ENCODE measurements at places on chromosomes 1 and 21. TPM values are rescaled to one million over a fixed set of nuclear protein-coding genes. Genes with fewer than 3 reads are reported as not detected.

CLCNKB gene
- total RNA-seq = under 0.01 TPM

OR2G6 gene
- total RNA-seq = not detected

ELAVL4 gene
- not detected for total RNA-seq

TTC22 gene
- total RNA-seq = not detected

CELA2A gene
- 0.28 TPM for total RNA-seq

VWA5B1 gene
- total RNA-seq = not detected

Measured in regular cardiac myocyte (primary cell).